ENCODE measurements at places on chromosomes 2 and 18.

- DNase-seq, result no peak
These were observed 138.4 kb upstream of the HNRNPA3 start for GRCh38 chr2:177074099-177074710.

DNA sequence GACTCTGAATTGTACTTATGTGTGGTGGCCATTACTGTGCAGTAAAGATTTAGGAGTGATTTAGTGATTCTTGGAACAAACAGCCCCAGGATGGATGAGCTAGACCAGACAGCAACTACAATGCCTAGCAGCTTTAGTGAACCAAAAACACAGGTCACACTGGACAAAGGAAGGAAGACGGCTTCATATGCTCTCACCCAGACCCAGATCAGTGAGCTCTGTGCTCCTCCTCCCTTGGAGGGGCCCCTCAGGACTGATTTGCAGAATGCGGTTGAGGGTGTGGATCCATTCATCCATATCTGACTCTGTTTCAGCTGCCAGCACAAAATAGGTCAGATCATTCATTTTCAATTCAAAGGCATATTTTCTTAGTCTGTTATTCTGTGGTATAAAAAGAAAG, 159.7 kb upstream of the CCDC195 start:
- no peak for DNase-seq

DNA sequence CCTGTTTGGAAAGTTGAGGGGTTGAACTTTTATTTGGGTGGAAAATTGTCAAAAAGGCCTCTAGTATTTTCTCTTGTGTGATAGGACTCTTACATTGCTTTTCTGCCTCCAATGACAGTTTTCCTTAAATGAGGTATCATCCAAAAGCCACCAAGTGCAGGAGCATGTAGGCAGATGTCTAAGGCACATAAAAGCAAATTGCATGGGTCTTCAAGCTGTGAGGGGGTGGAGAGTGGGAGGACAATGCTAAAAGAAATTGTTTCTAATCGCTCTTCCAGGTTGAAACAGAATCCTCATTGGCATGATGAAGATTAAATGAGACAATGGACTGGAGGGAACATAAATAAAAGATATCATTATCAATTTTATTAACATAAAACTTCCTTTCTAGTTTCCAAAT, 6.8 kb downstream of the TACR1 start:
- DNase-seq, result no peak

GRCh38 chr2:150319658-150320555, 167.6 kb downstream of the RND3 start:
- DNase-seq, result no peak

DNA sequence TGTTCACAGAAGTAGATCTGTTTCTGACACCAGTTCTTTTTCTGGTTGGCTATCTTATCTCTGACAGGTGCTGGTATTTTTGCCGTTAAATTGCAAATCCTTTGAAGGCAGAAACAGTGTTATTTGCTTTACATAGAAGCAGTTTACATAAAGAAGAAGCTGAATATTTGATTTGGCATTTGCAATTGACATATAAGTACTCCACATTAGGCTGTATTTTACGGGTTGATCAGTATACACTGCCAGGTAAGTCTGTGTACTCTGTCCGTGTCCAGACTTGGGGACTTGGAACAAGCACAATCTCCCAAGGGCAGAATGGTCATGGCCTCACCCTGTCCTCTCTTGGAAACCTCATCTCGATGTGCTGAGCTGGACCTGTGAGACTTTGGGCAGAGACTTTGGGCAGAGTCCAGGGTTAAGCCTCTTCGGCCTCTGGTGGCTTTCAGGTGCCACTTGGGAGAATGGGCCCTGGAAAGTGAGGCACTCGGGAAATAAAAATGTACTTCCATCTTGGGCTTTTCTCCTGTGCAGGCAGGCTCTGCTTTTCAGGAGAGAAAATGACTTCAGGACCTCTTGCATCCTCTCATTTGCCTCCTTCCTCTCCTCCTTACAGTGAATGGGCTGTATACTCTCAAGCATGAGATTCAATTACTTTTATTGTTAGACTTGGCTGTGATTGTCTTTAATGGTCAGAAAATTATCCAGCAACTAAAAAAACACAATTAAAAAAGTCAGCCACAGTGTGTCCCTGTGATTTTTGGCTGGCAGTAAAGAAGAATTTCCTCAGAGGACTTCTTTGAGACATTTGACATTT, 108.5 kb downstream of the RAPGEF4 start:
- DNase-seq, result no peak

DNA sequence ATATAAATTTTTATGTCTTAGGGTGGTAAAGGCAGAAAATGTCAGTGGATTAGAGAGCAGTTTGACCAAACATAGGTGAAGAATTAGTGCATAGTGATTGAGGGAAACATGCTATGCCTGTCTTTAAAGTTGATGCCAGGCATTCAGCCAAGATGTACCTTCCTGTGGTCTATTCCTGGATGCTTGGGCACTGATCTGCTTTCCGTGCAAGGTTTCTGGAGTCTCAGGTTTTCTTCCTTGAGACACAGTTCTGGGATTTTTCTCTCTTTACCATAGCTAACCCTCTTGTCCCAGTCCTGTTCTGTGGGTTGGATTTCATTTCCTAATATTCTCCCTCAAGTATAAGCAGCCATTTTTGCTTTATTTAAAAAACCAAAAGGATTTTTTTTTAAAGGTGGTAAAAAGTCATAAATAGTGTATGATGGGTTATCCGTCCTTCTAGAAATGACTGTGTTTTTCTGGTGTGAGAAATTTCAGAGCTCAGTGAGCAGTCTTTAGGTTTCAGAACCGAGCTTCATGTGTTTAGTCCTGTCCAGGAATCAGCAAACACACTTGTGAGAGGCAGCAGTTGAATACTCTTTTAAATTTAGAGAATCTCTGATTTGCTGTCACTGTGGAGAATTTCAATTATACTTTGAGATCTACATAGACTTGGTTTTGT, 43.0 kb upstream of the CYBRD1 start:
- DNase-seq, result no peak

DNA sequence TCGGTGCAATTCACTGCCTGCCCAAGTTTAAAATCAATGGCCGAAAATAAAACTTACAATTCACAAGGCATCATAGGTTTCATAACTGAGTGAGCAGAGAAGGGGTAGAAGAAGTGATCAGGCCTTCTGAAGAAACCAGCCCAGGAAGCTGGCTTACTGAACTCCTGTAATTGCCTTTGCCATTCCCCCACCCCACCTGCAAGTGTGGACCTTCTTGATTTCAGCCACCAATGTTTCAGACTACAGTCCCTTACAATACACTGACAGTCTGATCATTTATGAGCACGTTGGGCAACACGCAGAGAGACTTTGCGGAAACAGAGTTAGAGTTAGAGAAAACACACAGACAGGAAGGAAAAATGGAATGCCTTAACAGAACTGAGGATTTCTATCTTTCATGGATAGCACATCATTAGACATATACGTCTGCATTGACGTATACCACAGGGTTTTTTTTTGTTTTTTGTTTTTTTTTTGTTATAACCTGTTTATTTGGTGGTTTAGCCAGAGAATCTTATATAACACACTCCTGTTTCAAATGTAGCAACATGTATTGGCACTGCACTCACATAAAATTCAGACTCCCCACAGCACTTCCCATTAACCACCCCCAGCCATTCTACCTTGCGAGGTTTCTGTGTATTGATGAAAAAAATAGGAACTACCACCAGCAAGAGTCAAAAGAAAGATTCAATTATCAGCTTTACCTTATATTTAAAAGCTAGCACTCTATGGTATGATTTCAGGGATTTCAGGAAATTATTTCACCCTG, 126.4 kb downstream of the CACNB4 start:
- no peak for DNase-seq

DNA sequence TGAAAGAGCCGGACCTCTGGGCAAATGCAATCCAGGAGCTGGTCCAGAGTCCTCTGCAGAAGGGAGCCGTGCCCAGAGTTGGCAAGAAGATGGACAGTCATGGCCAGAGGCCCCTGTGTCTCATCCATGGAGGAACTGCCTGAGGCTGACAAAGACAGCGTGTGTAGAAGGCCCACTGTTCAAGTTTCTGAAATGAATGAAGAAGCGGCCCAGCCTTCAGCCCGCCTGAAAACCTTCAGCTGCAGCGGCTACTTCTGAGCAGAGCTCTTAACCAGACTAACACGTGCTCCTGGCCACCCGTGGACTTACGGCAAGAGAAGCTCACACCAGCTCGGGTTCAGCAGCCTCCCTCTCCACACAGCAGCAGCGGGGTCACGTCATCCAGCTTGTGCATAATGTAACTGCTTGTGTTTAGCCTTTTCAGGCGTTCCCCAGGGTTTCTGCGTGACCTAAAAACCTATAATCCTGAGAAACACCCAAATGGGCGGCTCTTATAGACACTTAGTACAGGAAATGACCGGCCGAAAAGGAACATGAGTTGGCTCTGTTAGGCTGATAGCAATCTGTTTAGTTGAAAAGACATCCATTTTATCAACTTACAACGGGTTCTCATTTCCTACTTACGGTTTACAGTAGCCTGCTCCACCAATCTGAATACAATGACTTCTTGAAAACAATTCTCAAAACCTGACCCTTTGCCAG, at the start of gene FAM124B:
TSS of gene FAM124B (minus strand) at position 467 of the 702 bp plus-strand sequence. CDS start at position 128, 339 bp downstream.
- no peak for DNase-seq

- no peak for DNase-seq
These were observed 279.0 kb upstream of the FIGN start for GRCh38 chr2:164014791-164015190.

DNA sequence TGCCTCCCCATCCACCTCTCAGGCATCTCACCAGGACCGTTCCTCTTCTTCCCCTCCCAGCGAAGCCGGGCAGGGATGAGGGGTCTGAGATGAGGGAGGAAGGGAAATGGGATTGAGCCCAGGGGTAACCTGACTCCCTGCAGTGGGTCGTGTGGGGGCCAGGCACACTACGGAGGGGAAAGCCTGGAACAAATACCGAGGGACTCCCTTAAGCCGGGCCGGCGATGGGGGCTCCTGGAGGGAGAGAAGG, 250 bp upstream of the SPEG start:
- no peak for DNase-seq

- DNase-seq, result no peak
These were observed 169.2 kb upstream of the NCKAP5 start for GRCh38 chr2:133737242-133737993.

DNA sequence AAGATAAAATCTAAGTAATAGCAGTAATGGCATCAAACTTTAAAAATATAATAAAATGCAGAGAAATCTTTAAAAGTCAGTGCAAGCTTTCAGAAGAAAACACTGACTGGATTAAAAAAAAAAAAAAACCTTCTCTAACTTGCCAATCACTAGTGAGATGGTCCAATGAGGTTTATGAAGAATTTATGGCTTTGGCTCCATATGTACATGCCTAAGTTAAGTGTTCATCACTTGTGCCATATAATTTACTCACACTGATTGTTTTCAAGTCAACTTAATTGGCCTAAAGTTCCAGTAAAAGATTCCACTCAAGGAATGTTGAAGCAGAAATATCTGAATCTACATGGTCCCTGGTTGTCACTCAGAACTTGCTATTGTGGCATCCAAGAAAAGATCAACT, 40.7 kb upstream of the RAB27B start:
- DNase-seq, result no peak

DNA sequence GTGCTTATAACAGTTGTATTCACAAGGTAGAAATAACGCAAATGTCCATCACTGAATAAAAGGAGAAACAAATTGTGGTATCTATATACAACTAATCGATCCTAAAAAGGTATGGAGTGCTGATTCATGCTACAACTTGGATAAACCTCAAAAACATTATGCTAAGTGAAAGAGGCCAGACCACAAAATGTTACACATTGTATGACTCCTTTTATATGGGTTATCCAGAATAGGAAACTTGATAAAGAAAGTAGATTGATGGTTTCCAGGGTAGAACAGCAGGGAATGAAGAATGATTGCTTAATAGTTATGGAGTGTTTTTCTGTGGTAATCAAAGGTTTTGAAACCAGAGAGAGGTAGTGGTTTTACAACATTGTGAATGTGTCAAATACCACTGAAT, 432.2 kb upstream of the TRIB2 start:
- DNase-seq, result no peak

GRCh38 chr2:222982010-222982908, 69.7 kb upstream of the KCNE4 start:
- DNase-seq, result no peak

DNA sequence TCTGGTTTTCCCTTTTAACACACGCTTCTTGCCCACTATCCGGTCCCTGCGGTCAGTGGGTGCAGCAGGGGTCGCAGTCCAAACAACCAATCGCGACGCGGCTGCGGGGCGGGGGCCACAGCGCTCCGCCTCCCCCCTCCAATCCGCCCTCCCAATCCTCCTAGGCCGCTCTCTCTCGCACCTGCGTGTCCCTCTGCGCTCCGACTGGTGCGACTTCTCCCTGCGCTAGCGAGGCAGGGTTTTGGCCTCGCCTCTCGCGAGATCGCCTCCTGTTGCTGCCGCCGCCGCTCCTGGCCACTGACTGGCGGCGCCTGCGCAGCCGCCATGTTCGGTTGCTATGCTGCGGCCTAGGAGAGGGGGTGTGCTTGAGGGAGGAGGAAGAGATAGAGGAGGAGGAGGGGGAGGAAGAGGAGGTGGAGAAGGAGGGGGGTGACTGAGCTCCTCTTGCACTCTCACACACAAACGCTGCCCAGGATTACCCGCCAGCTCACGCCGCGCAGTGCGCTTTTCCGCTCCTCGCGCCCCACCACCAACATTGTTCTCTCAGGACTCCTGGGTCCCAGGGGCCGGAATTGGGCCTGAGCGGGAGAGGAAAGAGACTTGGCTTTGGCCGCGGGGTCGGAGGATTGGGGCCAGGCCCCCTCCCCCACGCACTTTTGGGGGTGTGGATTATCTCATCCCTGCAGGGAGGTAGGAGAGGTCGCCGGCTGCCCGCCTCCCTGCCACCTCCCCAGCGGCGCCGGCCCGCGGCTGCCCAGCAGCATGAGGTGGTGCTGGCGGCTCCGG, at the start of gene PTPN4:
TSS of gene PTPN4 (plus strand) at position 472 of the 786 bp plus-strand sequence. CDS start 49,932 bp downstream, outside the sequence.
- peak; percentile 94 for DNase-seq

- no peak for DNase-seq
These were observed 23.0 kb downstream of the TET3 start for GRCh38 chr2:74007711-74008110.

GRCh38 chr2:119590873-119591272, 46.6 kb downstream of the CFAP221 start:
- no peak for DNase-seq

GRCh38 chr2:70901227-70902066, 34.3 kb upstream of the ATP6V1B1 start:
- DNase-seq, result no peak

GRCh38 chr2:219468410-219469185, 30.1 kb upstream of the GMPPA start:
- no peak for DNase-seq

DNA sequence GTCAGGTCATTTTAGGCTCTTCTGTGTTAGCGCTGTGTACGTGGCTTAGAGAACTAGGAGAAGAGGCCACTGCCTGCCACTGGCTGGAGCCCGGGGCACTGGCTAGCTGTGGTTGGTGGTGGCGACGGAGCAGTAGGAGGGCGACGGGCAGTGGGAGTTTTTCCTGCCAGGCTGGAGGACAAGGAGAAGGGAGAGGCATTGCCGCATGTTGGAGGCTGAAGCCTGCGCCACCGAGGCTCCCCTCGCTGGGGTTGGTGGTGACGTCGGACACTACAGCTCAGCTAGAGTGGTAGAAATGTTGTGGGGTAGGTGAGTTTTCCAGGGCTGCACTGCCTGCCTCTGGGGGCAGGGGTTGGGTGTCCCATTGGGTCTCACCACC, 41.7 kb upstream of the IMP4 start:
- no peak for DNase-seq
